ENCODE measurements at places on chromosomes 2 and 18.

- DNase-seq: no peak
Measured at GRCh38 chr2:232576995-232577394, 26.5 kb downstream of the EIF4E2 start.

DNA sequence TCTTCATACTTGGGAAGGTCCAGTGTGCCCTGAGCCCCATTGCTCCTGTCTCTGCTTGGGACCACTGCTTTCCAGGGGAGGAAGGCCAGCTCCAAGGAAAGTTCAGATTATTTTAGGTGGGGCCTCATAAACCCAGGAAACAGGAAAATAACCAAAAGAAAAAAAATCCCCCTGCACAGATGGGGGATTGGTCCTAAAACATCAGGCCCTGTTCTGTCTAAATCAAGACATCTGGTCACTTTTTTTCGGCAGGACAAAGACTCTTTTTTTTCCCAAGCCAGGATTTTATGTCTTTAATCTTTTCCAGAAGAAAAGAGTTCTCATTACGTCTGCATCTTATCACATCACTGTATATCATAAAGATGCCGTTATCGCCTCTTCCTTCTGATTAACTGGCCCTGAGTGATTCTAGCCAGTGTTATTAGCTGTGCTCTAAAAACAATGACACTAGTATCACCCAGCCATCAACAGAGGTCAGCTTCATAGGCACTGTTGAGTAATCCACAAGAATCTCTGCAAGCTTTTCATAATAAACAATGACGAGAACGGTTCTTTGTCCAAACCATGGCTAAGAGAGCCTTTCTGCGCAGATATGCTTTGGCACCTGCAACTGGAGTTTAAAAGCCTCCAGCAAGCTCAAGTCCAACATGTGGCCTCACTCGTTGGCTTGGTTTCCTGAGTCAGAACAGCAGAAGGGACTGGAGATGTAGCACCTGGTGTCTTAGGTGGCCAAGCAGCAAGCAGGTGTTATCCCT, 138.2 kb downstream of the VAPA start:
- DNase-seq: no peak

DNA sequence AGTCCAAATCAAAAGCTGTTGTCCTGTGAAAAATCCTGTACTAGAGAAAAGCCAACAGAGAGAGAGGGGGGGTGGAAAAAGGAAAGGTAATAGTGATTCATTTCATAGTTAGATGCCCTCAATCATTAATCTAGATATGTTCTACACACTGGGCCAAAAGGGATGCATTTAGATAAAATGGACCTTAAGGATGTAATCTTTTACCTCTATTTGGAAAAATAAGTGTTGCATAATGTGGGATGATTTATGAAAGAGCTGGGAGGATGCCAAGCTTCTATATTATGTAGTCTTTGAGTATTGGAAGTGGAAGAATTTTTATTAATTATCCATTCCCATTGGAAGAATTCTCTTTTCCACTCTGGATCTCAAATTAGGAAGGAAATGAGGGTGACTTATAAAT, 480.5 kb upstream of the ZEB2 start:
- no peak for DNase-seq

DNA sequence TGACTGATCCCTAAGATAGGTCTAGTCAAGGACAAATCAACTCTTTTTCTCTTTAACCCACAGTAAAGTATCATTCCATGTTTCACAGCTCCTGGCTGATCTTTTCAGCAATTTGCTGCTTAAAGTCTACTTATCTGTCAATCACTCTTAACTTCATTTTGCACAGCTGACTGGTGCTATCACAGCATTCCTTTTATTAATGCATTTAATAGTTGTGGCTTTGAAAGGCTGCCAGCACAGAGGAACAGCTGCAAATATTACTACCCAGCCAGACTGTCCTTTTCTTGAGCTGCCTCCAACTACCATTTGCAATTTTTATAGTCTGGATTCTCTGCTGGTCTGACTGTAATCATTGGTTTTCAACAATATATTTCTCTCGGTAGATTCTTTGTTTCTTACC, 303.5 kb downstream of the STK39 start:
- no peak for DNase-seq

DNA sequence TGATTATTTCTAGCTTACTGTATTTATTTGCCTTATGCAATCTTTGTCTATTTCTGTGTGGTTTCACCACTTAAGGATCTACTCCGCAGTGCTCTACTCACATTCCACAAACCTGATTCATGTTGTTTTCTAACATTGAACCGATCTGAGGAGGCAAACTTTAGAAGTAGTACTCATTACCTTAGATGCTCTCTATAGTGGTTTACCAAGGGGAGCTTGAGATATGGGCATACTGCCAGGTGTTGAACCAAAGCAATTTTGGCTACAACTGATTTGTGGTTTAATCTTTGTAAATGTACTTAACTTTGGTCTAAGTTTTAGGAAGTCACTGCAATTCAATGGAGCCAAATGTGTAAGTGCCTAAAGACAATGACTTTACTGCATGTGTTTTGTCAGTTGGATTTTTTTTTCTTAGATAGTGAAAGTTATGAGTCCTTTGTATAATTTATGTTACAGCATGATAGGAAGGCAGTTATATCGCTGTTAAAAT, 50.1 kb downstream of the MAP2 start:
- no peak for DNase-seq

- no peak for DNase-seq
Measured at GRCh38 chr2:236121546-236121945, 46.6 kb downstream of the GBX2 start.

- no peak for DNase-seq
Measured at GRCh38 chr2:186303091-186303490, 183.0 kb upstream of the ZC3H15 start.

- DNase-seq: no peak
Measured at GRCh38 chr2:3606370-3607201, 11.7 kb downstream of the COLEC11 start.

DNA sequence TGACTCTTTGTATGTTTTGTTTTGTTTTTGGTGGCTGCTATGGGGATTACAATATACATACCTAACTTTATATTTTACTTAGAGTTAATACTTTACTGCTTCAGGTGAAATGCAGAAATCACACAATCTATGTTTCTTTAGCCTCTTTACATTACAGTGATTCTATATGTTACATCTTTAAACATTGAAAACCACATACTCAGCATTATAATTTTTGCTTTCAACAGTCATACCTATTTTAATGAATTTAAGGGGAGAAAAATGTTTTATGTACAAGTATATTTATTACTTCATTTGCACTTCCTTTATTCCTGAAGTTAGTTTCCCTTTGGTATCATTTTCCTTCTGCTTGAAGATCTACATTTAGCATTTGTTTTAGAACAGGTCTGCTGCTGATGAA, 23.1 kb downstream of the FAM117B start:
- no peak for DNase-seq

DNA sequence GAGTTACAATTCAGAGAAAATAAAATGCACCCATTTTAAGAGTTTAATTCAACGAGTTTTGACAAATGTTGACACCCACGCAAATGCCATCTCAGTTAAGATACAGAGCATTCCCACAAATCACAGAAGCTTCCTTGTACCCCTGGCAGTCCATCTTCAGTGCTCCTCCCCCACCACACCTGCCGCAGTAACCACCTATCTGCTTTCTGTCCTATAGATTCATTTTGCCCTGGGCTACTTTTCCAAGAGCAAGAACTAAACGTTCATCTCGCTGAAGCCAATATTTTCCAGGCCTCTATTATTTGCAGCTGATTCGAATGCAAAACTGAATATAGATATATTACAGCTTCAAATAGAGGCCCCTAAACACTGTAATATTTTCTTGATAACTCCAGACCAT, 13.4 kb upstream of the HPCAL1 start:
- DNase-seq: no peak

GRCh38 chr2:13522917-13523821, 806.4 kb downstream of the TRIB2 start:
- DNase-seq: no peak

DNA sequence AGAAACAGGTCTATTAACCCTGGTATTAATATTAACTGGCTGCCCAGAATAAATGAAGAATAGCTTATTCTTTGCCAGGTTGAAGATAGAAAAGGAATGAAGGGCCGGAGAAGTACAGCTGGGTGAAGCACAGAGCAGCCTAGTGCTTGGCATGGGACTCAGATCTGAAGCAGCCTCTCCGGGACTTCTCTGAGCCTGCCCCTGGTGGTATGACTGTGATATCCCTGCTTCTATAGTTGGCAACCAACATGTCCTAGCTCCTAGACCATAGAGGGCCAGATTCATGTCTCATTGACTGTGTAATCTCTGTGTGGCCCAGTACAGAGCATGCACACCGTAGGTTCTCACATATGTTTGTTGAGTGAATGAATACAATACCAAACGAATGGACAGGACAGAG, 107.8 kb downstream of the MSH2 start:
- no peak for DNase-seq

DNA sequence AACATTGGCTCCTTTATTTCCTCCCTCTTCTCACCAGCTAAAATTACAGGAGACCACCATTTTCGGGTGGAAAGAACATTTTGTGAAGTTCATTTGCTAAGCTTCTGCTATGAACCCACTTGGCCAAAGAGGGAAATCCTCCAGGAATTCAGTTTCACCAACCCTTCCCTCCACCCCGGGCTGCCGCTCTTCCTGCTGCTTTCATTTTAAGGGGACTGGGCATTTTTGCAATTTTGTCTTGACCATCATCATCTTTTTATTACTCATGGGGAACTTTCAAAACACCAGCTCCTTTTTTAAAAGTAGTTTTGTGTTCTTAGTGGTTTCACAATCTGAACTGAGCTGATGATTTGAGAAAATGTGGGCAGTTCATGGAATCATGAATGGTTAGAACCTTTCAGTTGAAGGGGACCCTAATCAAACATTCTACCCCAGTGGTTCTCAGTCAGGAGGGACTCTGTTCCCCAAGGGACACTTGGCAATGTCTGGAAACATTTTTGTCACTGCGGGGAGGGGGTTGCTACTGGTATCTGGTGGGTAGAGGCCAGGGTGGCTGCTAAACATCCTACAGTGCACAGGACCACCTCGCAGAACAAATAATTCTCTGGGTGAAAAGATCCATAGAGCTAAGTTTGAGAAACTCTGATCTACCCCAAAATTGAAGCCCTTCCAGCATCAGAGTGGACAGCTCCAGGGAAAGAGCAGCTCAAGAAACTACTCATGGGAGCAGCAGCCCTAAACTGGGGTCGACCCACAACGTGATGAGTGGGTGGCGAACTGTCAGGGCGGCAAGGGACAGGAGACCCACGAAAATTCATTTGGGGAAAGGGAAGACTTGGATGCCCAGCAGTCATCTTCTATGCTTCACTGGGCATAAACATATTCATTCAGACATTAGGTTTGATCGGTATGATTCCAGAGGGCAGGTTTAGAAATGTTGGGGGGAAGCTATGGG, 92.9 kb downstream of the ACKR3 start:
- no peak for DNase-seq

DNA sequence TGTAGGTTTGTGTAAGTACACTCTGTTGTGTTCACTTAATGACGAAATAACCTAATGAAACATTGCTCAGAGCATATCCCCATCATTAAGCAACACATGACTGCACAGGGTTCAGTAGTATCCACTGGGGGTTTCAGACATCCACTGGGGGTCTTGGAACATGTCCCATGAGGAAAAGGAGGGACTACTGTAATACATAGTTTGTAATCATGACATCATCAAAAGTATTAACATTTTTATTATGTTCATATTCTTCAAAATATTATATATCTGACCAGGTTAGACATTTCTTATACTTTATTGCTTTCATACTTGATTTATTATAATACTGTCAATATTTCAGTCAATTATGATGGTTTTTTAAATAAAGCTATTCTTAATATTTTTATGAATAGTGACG, 54.4 kb upstream of the EMILIN2 start:
- DNase-seq: no peak

- DNase-seq: no peak
Measured at GRCh38 chr2:188852772-188853171, 121.4 kb upstream of the COL3A1 start.

GRCh38 chr2:134594399-134594798, 124.4 kb downstream of the TMEM163 start:
- no peak for DNase-seq

DNA sequence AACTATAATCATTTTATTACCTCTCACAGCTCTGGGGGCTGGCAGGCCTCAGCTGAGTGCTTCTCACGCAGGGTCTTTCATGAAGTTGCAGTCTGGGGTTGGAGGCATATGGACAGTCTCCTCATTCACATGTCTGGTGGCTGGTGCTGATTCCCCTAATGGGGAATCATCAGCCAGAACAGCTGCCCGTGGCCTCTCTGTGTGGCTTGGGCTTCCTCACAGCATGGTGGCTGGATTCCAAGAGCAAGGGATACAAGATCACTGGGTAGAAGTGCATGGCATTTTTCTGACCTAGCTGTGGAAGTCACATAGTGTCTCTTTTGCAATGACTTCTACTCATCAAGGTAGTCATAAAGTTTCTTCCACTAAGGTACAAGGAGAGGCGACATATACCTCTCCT, 59.0 kb upstream of the LAPTM4A start:
- no peak for DNase-seq

DNA sequence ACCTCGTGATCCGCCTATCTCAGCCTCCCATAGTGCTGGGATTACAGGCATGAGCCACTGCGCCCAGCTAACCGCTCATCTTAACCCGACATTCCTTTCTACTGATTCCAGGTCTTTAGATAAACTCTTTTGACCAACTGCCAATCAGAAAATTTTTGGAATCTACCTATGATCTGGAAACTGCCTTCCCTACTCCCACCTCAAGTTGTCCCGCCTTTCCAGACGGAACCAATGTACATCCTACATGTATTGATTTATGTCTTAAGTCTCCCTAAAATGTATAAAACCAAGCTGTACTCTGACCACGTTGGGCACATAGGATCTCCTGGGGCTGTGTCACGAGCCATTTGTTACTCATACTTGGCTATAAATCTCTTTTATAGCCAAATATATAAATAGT, 3.2 kb upstream of the NEU2 start:
- DNase-seq: no peak

DNA sequence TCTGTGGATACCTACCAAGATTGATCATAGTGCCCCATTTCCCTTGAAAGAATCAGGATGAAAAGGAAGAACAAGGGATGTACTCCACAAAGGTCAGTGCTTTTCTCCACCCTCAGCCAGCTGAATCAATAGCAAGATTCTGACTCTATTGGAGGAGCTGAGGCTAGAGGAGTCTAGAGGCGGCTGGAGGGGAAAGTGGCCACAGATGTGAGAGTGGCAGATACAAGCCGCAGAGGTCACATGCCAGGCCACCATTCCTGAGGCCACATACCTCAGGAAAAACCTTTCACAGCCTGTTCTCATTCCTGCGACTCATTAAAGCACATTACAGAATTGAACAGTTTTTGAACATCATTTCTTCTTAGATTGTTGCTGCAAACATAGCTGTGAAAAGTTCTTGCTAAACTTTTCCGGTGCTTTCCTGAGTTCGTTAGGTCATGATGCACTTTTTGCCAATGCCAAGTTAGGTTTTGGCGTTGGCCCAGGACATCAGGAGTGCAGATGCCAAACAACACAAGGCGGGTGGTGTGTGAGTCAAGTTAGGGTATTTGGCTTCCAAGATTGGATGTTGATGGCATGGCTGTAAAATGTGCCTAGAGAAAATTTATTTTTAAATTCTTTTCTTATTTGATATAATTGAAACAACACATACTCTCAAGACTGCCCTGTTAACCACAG, 160.7 kb upstream of the SP5 start:
- DNase-seq: no peak
